ENCODE measurements at places on chromosomes 5 and 9. TPM values are rescaled to one million over a fixed set of nuclear protein-coding genes. Genes with fewer than 3 reads are reported as not detected.

AIF1L gene
- 28.9 TPM for polyA plus RNA-seq

PCSK1 gene
- polyA plus RNA-seq = not detected

RFK gene
- 16.9 TPM for polyA plus RNA-seq

SMIM33 gene
- not detected for polyA plus RNA-seq

NUTM2G gene
- 0.84 TPM for polyA plus RNA-seq

VCAN gene
- polyA plus RNA-seq = 258 TPM

DAB2 gene
- polyA plus RNA-seq = 139 TPM

MYO10 gene
- 28.1 TPM for polyA plus RNA-seq

CCDC192 gene
- polyA plus RNA-seq = 1.0 TPM

TMEM171 gene
- polyA plus RNA-seq = 0.67 TPM

ENHO gene
- polyA plus RNA-seq = 3.9 TPM

INSL6 gene
- 0.23 TPM for polyA plus RNA-seq

ANKRD18A gene
- not detected for polyA plus RNA-seq

IFNE gene
- not detected for polyA plus RNA-seq

HINT1 gene
- polyA plus RNA-seq = 319 TPM

BAG1 gene
- polyA plus RNA-seq = 83.4 TPM

PCDHGB3 gene
- polyA plus RNA-seq = 1.2 TPM

FOXB2 gene
- not detected for polyA plus RNA-seq

DMRT3 gene
- 0.42 TPM for polyA plus RNA-seq

CEP72 gene
- 4.6 TPM for polyA plus RNA-seq

IL3 gene
- not detected for polyA plus RNA-seq

C1QTNF2 gene
- 44.1 TPM for polyA plus RNA-seq

PRR16 gene
- polyA plus RNA-seq = 22.5 TPM

PCDHA11 gene
- 0.26 TPM for polyA plus RNA-seq

CCL21 gene
- polyA plus RNA-seq = 32.8 TPM

CDO1 gene
- polyA plus RNA-seq = 21.8 TPM

ADAMTSL1 gene
- 10.8 TPM for polyA plus RNA-seq

GHR gene
- polyA plus RNA-seq = 28.1 TPM

STARD4 gene
- polyA plus RNA-seq = 6.8 TPM

C5orf24 gene
- polyA plus RNA-seq = 68.0 TPM

RALGDS gene
- polyA plus RNA-seq = 46.1 TPM

REEP2 gene
- polyA plus RNA-seq = 9.4 TPM

HSD17B3 gene
- 1.7 TPM for polyA plus RNA-seq

MAMDC2 gene
- polyA plus RNA-seq = 9.7 TPM

PCDHAC1 gene
- polyA plus RNA-seq = 0.07 TPM

FGF1 gene
- polyA plus RNA-seq = 7.0 TPM

SPINK7 gene
- not detected for polyA plus RNA-seq

SNX24 gene
- 12.2 TPM for polyA plus RNA-seq

IFNB1 gene
- not detected for polyA plus RNA-seq

SLC45A2 gene
- polyA plus RNA-seq = 0.20 TPM

FOCAD gene
- 21.1 TPM for polyA plus RNA-seq

ANKRD31 gene
- polyA plus RNA-seq = 0.32 TPM

SLC46A2 gene
- polyA plus RNA-seq = not detected

FBN2 gene
- polyA plus RNA-seq = 74.6 TPM

TXNDC15 gene
- 65.3 TPM for polyA plus RNA-seq

MYOT gene
- 367 TPM for polyA plus RNA-seq

SLC22A4 gene
- polyA plus RNA-seq = 5.2 TPM

CDKN2B-AS1 gene
- 0.35 TPM for polyA plus RNA-seq

OGN gene
- 691 TPM for polyA plus RNA-seq

CARTPT gene
- polyA plus RNA-seq = not detected

TAF11L5 gene
- not detected for polyA plus RNA-seq

PCDHB6 gene
- polyA plus RNA-seq = 2.5 TPM

TGFBI gene
- polyA plus RNA-seq = 136 TPM

RANBP3L gene
- 0.36 TPM for polyA plus RNA-seq

ADGRD2 gene
- polyA plus RNA-seq = not detected

FXN gene
- 15.2 TPM for polyA plus RNA-seq

AFF4 gene
- polyA plus RNA-seq = 57.4 TPM
